Activated CD4-positive, alpha-beta T cell treated with anti-CD3 and anti-CD28 coated beads for 1 hour (primary cell): ENCODE measurements at places on chromosomes 16 and 17.
A peak's percentile ranks its signal among the peaks of the same experiment; 100 is the strongest.

DNA sequence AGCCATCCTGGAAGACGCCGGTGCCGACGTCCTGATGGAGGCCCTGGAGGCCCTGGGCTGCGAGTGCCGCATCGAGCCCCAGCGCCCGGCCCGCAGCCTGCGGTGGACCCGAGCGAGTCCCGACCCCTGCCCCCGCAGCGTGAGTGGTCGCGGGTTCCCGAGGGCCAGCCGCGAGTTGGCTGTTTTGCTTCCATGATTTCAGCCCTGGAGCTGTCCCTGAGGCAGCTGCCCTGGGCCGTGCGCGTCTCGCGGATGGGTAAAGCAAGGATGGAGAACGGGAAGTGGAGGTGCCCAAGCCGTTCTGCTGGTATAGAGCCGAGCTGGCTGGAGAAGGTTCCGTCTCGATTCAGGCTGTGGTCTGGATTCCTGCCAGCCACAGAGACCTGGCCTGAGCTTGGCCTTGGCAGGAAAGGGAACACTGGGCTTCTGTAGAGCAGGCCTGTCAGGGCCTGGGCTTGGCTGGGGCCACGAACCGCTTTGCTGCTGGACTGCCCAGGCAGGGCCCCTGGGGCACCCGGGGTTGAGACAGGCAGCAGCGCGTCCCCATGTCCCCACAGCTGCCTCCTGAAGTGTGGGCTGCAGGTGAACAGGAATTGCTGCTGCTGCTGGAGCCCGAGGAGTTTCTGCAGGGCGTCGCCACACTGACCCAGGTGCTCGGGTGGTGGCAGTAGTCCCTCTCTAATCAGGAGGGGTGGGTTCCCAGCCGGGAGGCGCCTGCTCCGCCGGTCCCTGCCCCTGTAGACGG, 941 bp upstream of the MRPS34 start:
- no peak for DNase-seq

GRCh38 chr16:4561596-4561995, 5.5 kb downstream of the C16orf96 start:
- no peak for DNase-seq

GRCh38 chr17:76034428-76035350, 7.6 kb upstream of the EVPL start:
- DNase-seq, result no peak

DNA sequence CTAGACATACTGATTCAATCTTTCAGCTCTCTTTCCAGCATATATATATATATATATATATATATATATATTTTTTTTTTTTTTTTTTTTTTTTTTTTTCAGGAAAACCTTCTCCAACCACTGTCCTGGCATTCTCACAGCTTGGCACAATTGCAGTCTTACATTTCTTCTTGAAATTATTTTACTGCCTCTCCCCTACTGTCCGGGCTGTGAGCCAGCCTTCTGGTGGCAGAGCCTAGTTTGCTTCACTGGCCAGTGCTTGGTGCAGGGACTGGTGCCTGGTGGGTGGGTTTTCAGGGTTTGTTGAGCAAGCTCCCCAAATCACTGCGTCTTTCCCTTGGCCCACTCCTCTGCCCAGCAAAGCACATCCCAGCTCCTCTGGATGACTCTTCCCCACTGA, 28.5 kb downstream of the PRSS54 start:
- DNase-seq, result no peak

- DNase-seq, result peak; percentile 10
Measured at GRCh38 chr17:752620-753219, 656 bp upstream of the GEMIN4 start.

GRCh38 chr16:66354034-66354909, 12.2 kb upstream of the CDH5 start:
- no peak for DNase-seq

- no peak for DNase-seq
Measured at GRCh38 chr16:70391446-70391845, 44.7 kb downstream of the DDX19A start.

GRCh38 chr16:49355933-49356665, 17.5 kb upstream of the C16orf78 start:
- no peak for DNase-seq

GRCh38 chr17:21029036-21029435, 13.8 kb downstream of the USP22 start:
- no peak for DNase-seq

GRCh38 chr17:46984892-46985291, 5.8 kb upstream of the RPRML start:
- no peak for DNase-seq

DNA sequence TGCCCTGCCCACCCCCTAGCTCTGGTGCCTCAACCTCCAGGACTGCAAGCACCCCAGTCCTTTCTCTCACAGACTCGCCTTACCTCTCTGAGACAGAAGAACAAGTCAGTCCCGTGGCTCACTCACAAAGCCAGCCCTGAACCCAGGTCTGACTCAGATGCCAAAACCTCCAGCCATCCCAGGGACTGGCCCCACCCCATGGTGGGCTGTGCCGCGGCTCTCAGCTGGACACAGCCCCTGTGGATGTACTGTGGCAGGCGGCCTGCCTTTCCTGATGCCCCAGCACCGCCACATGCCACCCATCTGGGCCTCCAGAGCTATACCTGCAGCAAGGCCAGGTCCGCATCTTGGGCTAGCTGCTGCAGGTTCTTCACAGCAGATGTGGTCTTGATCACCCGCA, 19.8 kb downstream of the MPG start:
- no peak for DNase-seq

- DNase-seq, result no peak
Measured at GRCh38 chr17:28963055-28963611, 11.8 kb upstream of the PHF12 start.

- DNase-seq, result no peak
Measured at GRCh38 chr17:74337834-74338500, 11.9 kb downstream of the KIF19 start.

GRCh38 chr17:60463157-60463835, 41.0 kb downstream of the CHCT1 start:
- no peak for DNase-seq

GRCh38 chr17:59669944-59670343, 37.3 kb downstream of the PTRH2 start:
- no peak for DNase-seq

DNA sequence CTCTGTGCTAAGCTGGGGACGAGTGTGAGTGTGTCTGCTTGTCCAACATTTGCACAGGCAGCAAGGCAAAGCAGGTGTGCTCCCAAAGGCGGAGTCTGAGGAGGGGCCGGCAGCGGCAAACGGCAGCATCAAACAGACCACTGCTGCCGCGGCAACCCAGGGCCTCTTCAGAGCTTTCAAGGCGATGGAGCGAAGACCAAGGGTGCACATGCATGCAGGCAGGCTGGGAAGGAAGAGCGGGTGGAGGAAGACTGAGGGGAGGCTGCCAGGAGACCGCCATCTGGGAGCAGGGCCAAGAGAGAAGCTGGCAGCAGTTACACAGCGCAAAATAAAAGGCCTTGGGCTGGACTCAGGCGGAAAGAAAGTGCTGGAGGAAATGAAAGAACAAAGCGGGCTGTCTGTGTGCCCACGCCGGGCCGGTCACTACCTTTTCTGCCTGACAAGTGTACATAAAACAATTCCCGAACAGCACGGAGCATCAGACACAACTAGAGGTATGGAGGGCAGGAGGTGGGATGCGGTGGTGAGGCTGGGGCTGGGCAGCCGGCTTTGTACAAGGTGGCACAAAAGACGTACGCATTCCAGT, 8.5 kb downstream of the TIMM22 start:
- no peak for DNase-seq

GRCh38 chr17:56884483-56885311, 29.2 kb downstream of the TRIM25 start:
- DNase-seq, result no peak

GRCh38 chr16:9867176-9867575, 315.1 kb downstream of the GRIN2A start:
- DNase-seq, result no peak

DNA sequence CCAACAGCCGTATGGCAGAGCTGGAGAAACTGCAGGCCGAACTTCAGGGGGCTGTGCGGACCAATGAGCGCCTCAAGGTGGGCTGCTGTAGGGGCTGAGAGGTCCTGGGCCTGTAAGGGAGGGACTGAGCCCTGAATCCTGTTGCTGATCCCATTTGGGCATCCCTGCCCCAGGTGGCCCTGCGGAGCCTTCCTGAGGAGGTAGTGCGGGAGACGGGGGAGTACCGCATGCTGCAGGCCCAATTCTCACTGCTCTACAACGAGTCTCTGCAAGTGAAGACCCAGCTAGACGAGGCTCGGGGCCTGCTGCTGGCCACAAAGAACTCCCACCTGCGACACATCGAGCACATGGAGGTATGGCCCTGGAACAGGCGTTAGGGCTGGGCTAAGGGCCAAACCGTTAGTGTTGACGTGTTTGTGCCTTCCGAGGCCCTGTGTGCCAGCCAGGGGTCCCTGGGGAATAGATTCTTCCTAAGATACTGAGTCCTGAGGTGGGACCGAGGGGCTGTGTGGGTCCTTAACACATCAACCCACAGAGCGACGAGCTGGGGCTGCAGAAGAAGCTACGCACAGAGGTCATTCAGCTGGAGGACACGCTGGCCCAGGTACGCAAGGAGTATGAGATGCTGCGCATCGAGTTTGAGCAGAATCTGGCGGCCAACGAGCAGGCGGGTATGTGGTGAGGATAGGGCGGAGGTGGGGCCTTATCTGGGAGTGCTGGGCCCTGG, 4.2 kb downstream of the RNF40 start:
- no peak for DNase-seq

DNA sequence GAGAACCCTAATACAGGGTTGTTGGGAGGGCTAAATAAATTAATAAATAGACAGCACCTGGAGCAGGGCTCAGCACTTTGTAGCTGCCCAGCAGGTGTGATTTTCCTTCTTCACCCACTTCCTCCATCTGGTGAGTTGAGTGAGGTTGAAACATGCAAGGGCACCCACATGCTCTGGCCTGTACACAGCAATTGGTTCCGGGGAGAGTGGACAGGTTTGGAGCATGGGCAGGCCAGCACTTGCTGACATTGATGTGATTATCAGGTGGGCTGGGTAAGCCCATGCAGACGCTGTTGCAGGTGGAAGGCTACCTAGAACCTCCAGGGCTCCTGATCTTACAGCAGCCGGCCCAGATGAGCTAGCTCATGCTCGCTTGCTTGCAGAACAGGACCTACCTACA, 1.3 kb upstream of the MRTFB start:
- no peak for DNase-seq

DNA sequence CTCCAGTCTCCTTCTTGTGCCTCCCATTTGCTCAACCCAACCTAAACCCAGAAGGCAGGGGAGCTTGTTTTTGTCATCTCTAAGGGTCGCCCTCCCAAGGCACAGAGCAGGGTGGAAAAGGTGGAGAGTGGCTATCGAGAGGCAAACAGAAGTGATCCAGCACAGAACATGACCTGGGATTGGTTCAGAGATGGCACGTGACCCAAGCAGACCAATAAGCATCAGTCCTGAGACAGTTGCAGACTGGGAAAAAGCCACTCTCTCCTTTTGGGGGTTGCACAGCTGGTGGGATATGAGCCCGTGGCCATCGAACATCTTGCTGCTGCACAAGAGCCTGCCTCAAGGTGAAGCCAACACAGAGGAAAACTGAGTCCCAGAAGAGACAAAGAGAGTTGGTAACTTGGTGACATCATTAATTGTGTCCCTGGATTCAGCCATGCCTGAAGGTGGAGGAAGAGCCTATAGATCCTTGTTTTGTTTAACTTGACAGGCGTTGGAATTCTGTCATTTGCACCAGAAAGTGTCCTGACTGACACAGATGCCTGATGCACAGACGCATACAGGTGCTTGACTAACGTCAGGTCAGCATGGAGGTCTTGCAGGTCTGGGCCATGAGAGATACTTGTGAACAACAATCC, 28.2 kb upstream of the CSNK2A2 start:
- no peak for DNase-seq

GRCh38 chr17:59666235-59666634, 41.0 kb downstream of the PTRH2 start:
- no peak for DNase-seq

DNA sequence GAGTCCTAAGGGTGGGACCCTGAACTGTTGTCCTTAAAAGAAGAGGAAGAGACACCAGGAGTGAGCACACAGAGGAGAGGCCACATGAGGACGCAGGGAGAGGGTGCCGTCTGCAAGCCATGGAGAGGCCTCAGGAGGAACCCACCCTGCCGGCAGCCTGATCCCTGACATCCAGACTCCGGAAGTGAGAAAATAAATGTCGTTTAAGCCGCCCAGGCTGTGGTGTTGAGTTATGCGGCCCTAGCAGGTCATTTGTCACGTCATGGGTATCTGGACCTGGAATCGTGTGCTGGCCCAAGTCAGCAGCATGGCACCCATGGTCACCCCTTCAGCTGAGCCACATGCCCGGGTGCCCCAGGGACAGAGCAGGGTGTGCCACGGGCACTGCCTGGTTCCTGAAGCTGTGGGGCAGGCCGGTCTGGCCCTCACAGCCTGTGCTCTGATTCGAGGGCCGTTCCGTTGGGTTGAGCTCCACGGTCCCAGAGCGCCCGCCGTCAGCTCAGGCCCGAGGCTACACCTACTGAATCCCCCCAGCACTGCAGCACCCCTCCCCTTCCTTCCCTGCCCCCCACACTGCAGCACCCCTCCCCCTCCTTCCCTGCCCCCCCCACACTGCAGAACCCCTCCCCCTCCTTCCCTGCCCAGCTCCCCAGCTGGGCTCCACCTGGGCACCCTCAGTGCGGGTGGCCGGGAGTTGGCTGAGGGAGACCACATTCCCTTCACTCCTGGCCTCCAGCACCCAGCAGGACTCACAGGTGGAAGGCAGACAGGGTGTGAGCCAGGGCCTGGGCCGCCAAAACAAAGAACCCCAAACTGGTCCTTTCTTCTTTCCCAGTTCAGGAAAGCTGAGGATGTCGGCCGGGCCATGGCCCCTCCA, 2.7 kb upstream of the CCDC57 start:
- DNase-seq, result no peak

GRCh38 chr17:14925498-14925897, 339.6 kb downstream of the PMP22 start:
- DNase-seq, result no peak

DNA sequence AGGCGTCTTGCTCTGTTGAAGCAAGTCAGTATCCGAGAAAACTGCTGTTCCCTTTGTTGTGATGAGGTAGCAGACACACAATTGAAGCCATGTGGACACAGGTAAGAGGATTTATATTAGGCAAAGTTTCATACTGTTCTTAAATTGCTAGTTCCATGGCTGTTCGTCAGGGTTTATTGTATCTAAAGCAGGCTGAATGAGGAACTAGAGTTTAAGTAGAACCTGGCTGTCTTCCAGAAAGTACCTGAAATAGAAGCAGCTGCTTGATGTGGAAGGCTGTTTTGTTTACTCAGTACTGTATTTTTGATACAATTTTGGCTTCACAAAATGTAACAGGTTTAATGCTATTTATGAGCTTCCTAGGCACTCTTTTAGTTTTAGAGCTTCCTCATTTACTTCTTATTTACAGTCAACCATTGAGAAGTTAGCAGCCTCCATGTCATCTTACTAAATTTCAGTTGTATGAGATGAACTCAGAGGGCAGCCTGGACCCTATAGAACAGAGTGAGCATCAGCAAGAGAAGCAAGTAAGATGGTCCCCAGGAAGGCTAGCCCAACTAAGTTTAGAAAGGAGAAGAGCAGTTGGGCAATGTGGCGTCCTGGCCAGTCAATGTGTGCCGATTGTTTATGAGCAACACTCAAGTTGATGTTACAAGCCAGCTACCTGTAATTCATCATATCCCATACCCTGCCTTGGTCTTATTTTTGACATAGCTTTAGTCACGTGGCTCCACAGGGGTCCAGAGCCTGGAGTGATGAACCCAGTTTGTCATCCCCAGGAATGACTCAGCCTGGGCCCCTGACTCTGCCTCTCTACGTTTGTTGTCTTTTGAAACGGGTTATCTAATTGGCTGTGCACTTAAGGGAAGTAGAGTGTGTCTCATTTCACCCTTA, 9.7 kb upstream of the ARL2BP start:
- DNase-seq, result no peak
